ENCODE measurements at places on chromosomes 13 and 19.

DNA sequence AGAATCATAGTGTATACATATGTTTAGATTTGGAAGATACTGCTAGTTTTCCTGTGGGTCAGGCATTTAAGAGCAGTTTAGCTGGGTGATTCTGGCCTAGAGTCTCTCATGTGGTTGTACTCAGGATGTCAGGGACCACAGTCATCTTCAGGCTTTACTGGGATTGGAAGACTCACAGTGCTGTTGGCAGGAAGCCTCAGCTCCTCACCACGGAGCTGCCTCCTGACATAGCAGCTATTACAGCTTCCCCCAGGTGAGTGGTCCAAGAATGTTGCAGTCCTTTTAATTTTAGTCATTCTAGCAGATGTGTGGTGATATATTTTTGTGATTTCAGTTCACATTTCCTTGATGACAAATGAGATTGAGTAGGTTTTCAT, 16.9 kb upstream of the GPR18 start:
- H3K4me1 ChIP-seq: peaks cover 5% of the 10 kb centered on the region
- H3K36me3 ChIP-seq: peaks cover 37% of the 10 kb centered on the region
- no peak overlapping the region for H3K27ac ChIP-seq
- H3K27me3 ChIP-seq: no peaks in the 10 kb centered on the region
- no peak for DNase-seq

DNA sequence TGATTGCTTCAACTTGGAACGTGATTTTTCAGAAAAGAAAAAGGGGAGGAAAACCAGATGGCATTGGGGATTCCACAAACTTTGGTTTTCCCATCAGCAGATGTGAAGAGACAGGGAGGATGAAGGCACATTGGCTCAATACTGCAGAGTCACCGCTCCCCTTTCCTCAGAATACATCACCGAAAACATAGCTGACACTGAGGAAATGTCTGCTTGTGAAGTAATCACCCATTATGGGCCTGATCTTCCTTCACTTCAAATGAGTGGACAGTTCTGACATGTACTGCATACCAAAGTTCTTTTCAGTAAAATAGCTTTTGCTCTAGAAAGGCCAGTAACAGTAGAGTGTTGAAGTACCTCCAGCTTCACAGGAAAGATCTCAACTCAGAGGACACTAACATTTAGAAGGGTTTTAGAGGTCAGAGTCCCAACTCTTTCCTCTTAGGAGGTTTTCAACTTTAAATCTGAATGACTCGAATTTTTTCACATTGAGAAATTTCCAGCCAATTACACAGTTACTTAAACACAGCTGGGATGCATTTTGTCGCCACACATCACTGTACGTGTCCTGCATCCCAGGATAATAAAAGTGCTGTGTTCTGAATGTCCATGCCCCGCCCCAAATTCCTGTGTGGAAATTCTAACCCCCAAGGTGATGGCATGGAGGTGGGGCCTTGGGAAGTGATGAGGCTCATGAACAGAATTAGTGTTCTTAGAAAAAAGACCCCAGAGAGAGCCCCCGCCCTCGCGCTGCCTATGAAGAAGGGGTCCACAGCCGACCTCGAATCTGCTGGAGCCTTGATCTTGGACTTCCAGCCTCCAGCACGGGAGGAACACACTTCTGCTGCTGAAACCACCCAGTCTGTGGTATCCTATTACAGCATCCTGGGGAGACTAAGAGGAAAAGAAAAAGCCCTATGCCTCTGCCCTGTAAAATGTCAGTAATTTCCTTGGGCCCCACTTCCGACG, 77.7 kb downstream of the COL4A1 start:
- H3K4me1 ChIP-seq: no peaks in the 10 kb centered on the region
- H3K36me3 ChIP-seq: no peaks in the 10 kb centered on the region
- DNase-seq: no peak
- no peak overlapping the region for H3K27ac ChIP-seq

GRCh38 chr13:20803180-20803965, 29.6 kb upstream of the EEF1AKMT1 start:
- H3K4me1 ChIP-seq: no peaks in the 10 kb centered on the region
- peaks cover 7% of the 10 kb centered on the region for H3K36me3 ChIP-seq
- no peaks in the 10 kb centered on the region for H3K27me3 ChIP-seq
- H3K27ac ChIP-seq: no peak overlapping the region
- no peak for DNase-seq
- H3K4me3 ChIP-seq: no peak overlapping the region

GRCh38 chr19:33703821-33704220, 82.1 kb downstream of the CHST8 start:
- no peak overlapping the region for H3K4me3 ChIP-seq
- no peaks in the 10 kb centered on the region for H3K36me3 ChIP-seq
- DNase-seq: no peak

DNA sequence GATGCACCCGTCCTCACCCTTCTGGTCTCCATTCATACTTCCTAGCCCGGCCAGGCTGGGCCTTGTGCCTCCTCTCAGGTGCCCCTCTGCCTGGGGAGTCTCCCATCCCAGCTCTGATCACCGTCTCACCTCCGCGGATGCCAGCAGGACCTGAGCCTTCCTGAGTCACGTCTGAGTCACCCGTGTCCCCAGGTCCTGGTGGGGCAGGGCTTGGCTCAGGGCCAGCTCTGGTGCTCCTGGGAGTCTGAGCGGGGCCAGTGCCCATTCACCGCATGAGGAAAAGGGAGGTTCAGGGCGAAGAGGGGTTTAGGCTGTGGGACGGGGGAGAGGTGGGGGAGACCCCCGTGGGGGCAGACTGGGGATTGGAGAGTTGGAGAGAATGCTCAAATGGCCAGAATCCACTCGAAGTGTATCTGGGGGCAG, 593 bp downstream of the ATP8B3 start:
- H3K4me1 ChIP-seq: peaks cover 5% of the 10 kb centered on the region
- peak overlapping the region; percentile 61 for H3K4me3 ChIP-seq
- DNase-seq: no peak
- peaks cover 4% of the 10 kb centered on the region for H3K27me3 ChIP-seq
- H3K36me3 ChIP-seq: peaks cover 18% of the 10 kb centered on the region

- DNase-seq: no peak
- H3K4me3 ChIP-seq: no peak overlapping the region
- no peak overlapping the region for H3K27ac ChIP-seq
- H3K36me3 ChIP-seq: peaks cover 41% of the 10 kb centered on the region
Observed at GRCh38 chr19:40081411-40081810, 9.3 kb downstream of the ZNF780A start.

GRCh38 chr19:34774857-34775256, 1.8 kb upstream of the ZNF599 start:
- DNase-seq: no peak
- peaks cover 10% of the 10 kb centered on the region for H3K4me1 ChIP-seq
- H3K4me3 ChIP-seq: no peak overlapping the region
- H3K36me3 ChIP-seq: no peaks in the 10 kb centered on the region
- H3K27ac ChIP-seq: no peak overlapping the region
- H3K27me3 ChIP-seq: peaks cover 3% of the 10 kb centered on the region

DNA sequence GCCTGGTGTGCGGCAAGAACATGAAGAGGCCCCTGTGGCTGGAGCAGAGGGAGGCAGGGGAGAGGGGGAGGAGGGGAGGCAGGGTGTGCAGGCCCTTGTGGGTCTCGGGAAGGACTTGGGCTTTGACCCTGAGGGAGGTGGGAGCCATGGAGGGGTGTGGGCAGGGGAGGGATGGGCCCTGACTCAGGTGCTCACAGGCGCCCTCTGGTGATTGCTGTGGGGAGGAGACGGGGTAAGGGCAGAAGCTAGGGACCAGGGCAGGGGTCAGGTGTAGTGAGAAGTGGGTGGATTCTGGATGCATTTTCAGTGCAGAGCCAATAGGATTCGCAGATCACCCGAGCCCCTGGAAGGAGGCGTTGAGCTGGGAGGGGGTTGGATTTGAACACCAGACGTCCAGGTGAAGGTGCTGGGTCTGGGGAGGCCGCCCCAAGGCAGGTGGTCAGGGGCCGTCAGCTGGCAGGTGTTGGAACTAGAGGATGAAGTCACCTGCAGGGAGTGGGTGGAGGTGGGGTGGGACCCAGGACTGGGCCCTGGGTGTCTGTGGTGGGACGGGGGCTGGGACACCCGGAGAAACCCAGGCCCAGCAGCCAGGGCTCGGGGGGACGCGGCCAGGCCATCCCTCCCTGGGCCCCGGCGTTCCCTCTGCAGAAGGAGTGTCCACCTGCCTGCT, 185.4 kb downstream of the KDM4B start:
- H3K27ac ChIP-seq: no peak overlapping the region
- no peak overlapping the region for H3K4me3 ChIP-seq
- no peaks in the 10 kb centered on the region for H3K27me3 ChIP-seq

DNA sequence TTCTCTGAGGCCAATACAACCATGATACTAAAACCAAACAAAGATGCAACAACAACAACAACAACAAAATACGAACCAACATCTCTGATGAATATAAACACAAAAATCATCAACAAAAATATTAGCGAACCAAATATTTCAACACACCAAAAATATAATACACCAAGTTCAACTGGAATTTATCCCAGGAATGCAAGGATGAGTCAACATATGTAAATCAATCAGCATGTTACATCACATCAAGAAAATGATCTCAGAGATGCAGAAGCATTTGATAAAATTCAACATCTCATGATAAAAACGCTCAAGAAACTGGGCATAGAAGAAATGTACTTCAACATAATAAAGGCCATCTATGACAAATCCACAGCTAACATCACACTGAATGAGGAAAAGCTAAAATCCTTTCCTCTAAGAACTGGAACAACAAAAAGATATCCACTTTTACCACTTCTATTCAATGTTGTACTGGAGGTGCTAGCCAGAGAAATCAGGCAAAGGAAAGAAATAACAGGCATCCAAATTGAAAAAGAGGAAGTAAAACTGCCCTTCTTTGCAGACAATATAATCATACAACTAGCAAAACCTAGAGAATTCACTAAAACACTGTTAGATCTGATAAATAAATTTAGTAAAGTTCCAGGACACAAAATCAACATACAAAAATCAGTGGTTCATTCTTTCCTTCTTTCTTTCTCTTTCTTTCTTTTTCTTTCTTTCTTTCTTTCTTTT, 2448.7 kb upstream of the PCDH20 start:
- H3K4me1 ChIP-seq: no peaks in the 10 kb centered on the region
- H3K27me3 ChIP-seq: no peaks in the 10 kb centered on the region
- no peak overlapping the region for H3K27ac ChIP-seq
- no peak overlapping the region for H3K4me3 ChIP-seq
- no peaks in the 10 kb centered on the region for H3K36me3 ChIP-seq

- no peak overlapping the region for H3K4me3 ChIP-seq
- peak overlapping the region; percentile 51 for H3K27ac ChIP-seq
- H3K27me3 ChIP-seq: no peaks in the 10 kb centered on the region
- H3K4me1 ChIP-seq: no peaks in the 10 kb centered on the region
Observed at GRCh38 chr13:112674412-112675365, 15.1 kb upstream of the ATP11A start.

- peak; percentile 71 for DNase-seq
- no peak overlapping the region for H3K4me3 ChIP-seq
- H3K27me3 ChIP-seq: no peaks in the 10 kb centered on the region
- no peak overlapping the region for H3K27ac ChIP-seq
- peaks cover 6% of the 10 kb centered on the region for H3K4me1 ChIP-seq
Observed at GRCh38 chr13:46160471-46161066, 21.4 kb downstream of the LCP1 start.

DNA sequence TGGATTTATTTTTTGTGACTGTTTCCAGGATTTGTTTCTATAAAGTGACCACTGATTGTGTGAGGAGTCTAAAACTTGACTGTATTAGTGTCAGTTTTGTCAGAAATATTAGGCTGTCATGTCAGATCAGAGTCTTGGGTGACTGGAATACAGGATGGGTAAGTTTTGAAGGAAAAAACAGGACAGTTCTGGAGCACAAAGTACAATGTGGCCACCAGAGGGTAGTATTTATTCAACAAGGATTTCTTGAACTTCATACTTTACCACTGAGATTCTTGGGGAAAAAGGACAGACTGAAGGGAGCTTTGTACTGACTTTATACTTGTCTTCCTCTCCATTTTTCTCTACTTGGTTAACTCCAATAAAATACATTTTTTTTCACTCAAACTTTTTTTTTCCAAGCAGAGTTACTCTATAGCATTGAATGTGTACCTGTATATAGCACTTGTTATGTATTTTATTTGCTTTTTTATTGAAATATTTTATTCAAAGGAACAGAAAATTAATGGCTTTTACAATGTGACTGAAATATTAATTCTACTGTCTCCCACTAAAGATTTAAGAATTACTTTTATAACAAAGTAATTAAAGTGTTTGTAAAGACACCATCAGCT, 51.1 kb downstream of the LMO7 start:
- H3K4me1 ChIP-seq: no peaks in the 10 kb centered on the region
- H3K4me3 ChIP-seq: no peak overlapping the region
- no peaks in the 10 kb centered on the region for H3K27me3 ChIP-seq
- H3K36me3 ChIP-seq: no peaks in the 10 kb centered on the region

GRCh38 chr19:19270749-19271571, 2.1 kb downstream of the TM6SF2 start:
- peaks cover 50% of the 10 kb centered on the region for H3K27me3 ChIP-seq
- no peak overlapping the region for H3K27ac ChIP-seq

GRCh38 chr13:44068737-44069136, 189.0 kb downstream of the LACC1 start:
- H3K4me3 ChIP-seq: no peak overlapping the region
- H3K27ac ChIP-seq: no peak overlapping the region
- H3K27me3 ChIP-seq: no peaks in the 10 kb centered on the region
- H3K36me3 ChIP-seq: no peaks in the 10 kb centered on the region
- no peak for DNase-seq

GRCh38 chr13:78806457-78806856, 147.5 kb upstream of the OBI1 start:
- DNase-seq: no peak
- no peaks in the 10 kb centered on the region for H3K4me1 ChIP-seq
- H3K4me3 ChIP-seq: no peak overlapping the region
- H3K27ac ChIP-seq: no peak overlapping the region
- no peaks in the 10 kb centered on the region for H3K36me3 ChIP-seq

GRCh38 chr13:33828431-33829129, 10.6 kb downstream of the RFC3 start:
- H3K36me3 ChIP-seq: peaks cover 12% of the 10 kb centered on the region
- H3K27ac ChIP-seq: no peak overlapping the region
- DNase-seq: no peak
- H3K4me3 ChIP-seq: no peak overlapping the region
- no peaks in the 10 kb centered on the region for H3K27me3 ChIP-seq
- no peaks in the 10 kb centered on the region for H3K4me1 ChIP-seq

DNA sequence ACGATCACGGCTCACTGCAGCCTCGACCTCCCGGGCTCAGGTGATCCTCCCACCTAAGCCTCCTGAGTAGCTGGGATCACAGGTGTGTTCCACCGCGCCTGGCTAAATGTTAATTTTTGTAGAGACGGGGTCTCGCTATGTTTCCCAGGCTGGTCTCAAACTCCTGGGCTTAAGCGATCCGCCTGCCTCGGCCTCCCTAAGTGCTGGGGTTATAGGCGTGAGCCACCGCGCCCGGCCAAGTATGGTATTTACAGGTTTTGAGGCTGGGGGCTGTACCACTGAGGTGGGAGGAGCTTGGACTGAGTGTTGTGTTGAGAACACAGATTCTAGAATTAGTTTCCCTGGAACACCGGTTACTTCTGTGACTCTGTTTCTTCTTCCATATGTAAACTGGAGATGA, 452 bp upstream of the PPM1N start:
- H3K27me3 ChIP-seq: peaks cover 39% of the 10 kb centered on the region
- no peak for DNase-seq
- H3K4me1 ChIP-seq: peaks cover 45% of the 10 kb centered on the region
- H3K36me3 ChIP-seq: no peaks in the 10 kb centered on the region
- no peak overlapping the region for H3K27ac ChIP-seq

GRCh38 chr19:34835631-34836351, 62.8 kb upstream of the ZNF599 start:
- no peak for DNase-seq
- H3K4me1 ChIP-seq: no peaks in the 10 kb centered on the region
- H3K27me3 ChIP-seq: peaks cover 19% of the 10 kb centered on the region
